Stimulated activated CD4-positive, alpha-beta T cell treated with anti-CD3 and anti-CD28 coated beads, Interleukin-4, amount 100 ng/mL, for 48 hours (primary cell): ENCODE measurements at places on chromosomes 5 and 9.

- no peak for DNase-seq
Observed at GRCh38 chr9:126157826-126158587, 168.6 kb upstream of the MVB12B start.

DNA sequence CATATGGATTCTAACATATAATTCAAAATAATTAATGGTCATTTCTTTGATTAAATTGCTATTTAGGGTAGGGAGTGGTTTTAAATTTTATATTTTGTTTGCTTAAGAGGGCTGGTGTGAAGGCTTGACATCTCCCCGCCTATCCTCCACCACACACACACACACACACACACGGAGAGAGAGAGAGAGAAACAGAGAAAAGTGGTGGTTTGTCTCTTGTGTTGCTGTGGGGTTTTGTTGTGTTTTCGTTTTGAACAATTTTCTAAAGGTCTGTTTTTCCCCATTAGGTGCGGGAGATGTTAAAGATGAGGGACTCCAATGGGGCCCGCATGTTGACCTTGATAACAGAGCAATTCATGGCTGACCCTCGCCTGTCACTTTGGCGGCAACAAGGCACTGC lies 161.9 kb downstream of the ZSWIM6 start:
- DNase-seq = no peak

- DNase-seq = no peak
Observed at GRCh38 chr9:78236551-78236910, 656 bp downstream of the CEP78 start.

DNA sequence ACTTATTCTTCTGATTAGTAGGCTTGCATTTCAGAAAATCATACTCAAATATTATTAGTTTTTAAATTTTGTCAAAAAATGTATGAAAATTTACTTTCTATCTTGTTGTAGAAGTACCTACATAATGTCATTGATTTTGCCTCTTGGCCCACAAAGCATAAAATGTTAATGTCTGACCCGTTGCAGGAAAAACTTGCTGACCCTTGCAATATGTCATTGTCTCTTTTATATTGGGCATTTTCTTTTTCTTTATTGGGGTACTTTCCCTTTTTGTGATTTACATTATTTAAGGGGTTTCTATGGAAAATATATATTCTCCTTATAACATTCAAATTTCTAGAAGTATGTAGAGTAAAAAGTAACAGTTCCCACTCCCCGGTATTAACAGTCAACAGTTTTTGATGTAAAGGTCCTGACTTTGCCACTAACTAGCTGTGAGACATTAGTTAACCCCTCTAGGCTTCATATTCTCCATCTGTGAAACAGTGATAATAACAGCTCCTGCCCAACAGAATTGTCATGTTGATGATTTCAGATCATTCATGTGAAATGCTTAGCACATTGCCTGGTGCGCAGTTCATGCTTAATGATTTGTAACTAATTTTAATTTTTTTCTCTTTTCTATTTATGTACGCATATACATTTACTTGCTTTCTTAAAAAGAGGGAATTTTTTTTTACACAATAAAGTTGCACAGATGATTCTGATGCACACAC lies 243.2 kb downstream of the ARHGAP26 start:
- DNase-seq = no peak

- no peak for DNase-seq
Observed at GRCh38 chr5:176660530-176660859, 13.2 kb downstream of the TSPAN17 start.

GRCh38 chr5:145803112-145804004 lies 31.8 kb downstream of the PRELID2 start:
- DNase-seq = no peak

DNA sequence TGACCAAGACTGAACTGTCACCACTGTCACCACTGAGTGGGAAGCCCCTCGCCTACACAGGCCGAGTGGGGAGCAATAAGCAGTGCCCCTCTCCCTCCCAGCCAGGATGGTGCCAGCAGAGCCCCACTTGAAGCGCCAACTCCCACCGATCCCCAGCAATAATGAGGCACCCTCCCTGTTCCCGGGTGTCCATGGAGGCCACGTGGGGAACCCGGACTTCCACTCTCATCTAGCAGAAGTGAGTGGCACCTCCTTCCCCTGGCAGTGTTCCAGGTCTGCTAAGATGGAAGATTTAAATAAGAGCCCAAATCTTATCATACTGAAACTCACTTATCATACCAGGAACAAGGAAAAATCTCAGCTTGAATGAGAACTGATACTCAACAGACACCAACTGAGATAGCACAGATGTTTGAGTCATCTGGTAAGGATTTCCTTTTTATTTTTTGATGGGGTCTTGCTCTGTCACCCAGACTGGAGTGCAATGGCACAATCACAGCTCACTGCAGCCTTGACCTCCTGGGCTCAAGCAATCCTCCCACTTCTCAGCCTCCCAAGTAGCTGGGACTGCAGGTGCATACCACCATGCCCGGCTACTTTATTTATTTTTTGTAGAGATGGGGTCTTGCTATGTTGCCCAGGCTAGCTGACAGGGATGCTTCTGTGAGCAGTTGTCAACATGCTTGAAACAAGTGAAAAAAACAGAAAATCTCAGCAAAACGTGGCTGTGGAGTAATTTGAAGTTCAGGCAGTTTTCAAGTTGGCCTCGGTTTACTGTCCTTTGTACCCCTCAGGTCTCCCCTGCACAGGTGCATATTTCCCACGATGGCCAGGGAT lies 29.6 kb upstream of the ASS1 start:
- DNase-seq = no peak

- DNase-seq = no peak
Observed at GRCh38 chr5:95487880-95488279, 66.9 kb downstream of the SKIC3 start.

DNA sequence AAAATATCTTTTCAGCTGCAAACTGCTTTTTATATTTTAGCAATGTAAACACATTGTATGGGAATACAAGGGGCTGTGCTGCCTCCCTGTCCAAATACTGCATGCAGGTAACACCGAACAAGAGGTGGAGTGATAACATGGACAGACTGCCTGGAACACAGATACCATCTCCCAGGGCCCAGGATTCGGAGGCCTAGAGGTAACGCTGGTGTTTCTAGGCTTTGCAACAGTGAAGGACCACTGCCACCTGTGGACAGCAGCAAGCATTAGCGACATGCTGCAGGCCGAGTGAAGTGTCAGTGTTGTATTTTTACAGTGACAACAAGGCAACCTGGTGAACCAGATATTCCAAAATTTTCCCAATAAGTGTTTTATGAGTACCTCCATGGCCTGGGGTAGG lies 379.1 kb downstream of the DMRT2 start:
- DNase-seq = no peak

DNA sequence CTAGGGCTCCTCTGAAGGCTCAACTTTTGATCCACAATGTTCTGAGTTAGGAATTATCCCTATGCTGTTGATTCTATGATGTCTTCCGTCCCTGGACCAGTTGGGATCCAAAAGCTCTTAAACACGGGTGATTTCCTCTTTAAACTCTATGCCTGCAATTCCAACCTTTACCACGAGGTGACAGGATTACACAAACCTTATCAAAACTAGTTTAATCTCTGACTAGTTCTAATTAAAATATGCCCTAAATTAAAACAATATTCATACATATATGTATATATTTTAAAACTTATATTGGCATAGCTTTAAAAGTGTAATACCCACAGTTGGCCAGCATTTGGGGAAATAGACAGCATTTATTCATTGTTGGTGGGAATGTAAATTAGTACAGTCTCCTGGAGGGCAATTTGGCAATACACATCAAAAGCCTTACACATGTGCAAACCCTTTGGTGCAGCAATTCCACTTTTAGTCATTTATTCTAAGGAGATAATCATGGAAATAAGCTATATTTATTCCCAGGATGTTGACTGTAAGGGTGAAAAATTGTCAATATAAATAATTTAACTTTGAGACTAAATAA lies 51.6 kb upstream of the PHYKPL start:
- no peak for DNase-seq

DNA sequence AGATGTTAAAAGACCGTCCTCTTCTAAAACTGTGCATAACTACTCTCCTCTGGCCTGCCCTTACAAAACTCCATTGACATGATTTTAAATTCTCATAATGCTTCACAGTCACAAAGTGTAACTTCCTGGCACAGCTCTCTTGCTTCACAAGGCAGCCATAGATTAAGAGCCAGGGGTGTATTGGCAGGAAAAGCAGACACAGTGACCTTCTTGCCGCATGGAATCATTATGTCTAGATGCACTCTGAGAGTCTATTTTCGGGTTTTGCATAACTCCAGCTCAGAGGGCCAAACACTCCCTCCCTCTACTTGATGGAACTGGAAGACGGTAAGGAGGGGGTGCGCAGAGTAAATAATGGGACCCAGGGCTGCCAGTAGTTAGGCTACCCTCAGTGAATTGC lies 110.1 kb downstream of the MARCHF3 start:
- DNase-seq = no peak

DNA sequence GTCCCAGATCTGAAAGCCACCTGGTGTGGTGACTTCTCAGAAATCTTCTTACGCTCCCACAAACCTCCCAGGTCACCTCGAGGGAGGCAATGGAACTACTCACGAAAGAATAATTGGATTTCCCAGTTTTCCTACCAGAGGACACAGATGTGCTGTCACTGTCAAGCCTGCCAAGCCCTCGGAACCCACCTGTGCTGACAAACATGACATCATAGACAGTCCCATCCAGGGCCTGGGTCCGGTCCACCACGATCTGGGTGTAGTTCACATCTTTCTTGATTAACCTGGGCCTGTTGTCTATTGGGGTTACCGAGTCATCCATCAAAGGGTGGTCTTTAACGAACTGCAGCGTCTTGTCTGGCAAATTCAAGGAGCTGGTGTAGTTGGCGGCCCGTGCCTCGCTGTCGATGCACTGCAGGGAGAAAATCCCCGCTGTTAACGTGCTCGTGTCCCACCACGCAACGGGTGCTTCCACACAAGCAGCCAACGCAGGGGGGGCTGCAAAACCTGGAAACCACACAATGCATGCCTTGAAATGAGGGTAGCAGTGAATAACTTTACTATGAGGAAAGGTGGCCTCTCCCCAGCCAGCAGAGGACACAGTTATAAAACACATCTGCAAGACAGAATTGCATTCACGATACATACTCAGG lies 69.0 kb downstream of the SECISBP2 start:
- DNase-seq = no peak

DNA sequence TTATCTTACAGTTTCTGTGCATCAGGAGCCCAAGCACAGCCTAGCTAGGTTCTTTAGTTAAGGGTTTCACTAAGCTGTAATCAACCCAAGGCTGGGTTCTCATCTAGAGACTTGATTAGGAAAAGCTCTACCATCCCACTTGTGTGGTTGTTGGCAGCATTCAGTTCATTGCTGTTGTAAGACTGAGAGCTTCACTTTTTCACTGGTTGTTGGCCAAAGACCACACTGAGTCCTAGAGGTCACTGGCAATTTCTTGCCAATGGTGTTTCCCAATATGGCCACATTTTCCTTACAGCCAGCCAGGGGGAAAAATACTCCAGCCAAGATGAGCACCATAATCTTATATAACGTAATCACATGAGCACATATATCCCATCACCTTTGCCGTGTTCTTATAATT lies 74.3 kb downstream of the SMIM15 start:
- DNase-seq = no peak

GRCh38 chr5:19701731-19702130 lies 286.3 kb downstream of the CDH18 start:
- no peak for DNase-seq

DNA sequence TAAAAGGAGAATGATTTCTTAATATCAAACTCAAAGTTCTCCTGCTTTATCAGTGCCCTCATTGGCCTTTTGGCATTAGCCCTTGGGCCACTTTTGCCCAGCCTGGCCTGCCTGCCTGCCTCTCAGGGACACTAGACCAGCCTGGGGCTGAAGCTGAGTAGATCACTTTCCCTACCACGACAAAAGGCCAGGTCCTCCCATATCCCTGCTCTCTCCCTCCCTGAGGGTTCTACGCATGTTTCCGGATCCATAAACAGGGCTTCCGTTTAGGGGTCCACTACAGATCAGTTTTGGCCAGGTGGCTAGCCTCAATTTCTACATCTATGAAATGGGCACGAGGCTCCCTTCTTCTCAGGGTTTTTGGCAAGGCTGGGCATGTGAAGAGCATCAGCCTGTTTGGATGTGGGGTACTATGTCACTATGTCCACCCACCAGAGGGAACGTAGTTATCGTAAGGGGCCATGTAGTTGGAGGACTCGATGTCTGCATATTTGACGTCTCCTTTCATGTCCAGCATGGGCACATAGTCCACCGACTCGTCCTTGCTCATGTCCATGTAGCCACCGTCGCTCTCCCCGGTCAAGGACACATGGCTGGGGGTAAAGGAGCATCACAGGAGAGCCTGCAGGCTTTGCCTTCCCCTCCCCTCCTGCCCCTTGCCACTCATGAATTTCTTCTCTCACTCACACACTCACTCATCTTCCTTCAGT lies 34.0 kb downstream of the PDGFRB start:
- DNase-seq = no peak

DNA sequence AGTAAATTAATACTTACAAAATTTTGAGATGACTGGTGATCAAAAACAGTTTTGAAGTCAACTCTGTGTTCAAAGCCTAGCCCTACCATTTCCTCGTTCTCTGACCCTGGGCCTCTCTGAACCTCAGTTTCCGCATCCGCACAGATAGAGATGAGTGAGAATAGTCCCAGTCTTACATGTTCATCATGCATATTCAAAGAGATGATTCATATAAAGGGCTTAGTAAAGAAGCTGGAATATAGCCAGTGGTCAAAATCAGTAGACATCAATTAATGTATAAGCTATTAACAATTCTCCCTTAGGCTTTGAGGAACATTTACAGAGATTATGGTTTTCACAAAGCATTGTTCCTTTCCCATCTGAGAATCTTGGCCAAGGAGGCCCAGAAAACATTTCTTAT lies 250.6 kb downstream of the SPOCK1 start:
- DNase-seq = no peak

GRCh38 chr5:68459093-68459809 lies 243.7 kb downstream of the PIK3R1 start:
- DNase-seq = no peak

- no peak for DNase-seq
Observed at GRCh38 chr5:45399041-45399440, 297.1 kb downstream of the HCN1 start.

DNA sequence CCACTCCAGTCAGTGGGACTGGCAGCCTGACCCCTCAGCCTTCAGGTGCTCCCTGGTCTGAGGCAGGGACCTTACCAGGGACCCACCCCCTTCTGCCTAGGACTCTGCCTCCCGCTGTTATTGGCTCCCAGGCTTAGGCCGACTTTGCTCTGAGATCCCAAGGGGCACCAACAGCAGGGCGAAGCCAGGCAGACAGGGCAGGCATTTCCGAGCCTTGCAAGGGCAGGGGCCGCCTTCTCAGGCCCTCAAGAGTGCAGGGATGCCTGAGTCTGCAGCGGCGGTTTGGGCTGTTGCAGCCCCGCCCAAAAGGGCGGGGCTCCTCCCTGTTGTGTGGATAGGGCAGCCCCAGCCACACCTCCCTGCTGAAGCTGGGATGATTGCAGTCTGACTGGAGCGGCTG lies 644.6 kb downstream of the PRR16 start:
- DNase-seq = no peak

- DNase-seq = no peak
Observed at GRCh38 chr9:135921749-135922310, 14.5 kb upstream of the CAMSAP1 start.
